Fibroblast of skin of scalp (primary cell): ENCODE measurements at places on chromosomes 11 and 22.

- peak; percentile 6 for DNase-seq
Measured at GRCh38 chr11:69892237-69892985, 73.2 kb upstream of the FGF3 start.

DNA sequence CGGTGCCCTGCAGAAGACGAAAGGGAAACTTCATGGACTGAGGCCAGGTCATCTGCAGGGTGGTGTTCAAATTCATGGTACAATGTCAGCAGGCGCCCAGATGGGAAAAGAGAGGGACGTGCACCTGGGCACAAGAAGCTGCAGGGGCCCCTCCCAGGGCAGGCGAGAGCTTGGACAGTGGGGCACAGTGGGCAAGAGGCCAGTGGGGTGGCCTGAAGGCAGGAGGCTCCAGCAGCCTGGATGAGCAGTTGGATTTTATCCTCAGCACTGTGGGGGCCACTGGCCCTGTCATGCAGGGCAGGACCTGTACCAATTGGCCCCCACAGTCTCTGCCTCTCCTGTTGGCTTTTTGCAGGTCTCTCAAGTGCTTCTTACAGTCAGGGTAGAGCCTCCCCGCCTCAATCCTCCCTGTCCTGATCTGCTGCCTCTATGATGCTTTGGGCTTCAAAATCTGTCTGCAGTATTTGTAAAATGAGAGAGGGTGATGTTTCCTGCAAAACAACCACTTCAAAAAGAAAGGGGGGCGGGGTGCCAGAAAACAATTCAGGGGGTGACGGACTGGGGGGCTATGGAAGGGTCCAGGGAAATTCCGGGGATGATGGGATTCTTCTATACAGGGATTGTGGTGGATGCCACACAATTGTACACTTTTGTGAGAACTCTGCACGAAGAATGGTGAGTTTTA is 1.7 kb upstream of the BID start:
- no peak for DNase-seq

DNA sequence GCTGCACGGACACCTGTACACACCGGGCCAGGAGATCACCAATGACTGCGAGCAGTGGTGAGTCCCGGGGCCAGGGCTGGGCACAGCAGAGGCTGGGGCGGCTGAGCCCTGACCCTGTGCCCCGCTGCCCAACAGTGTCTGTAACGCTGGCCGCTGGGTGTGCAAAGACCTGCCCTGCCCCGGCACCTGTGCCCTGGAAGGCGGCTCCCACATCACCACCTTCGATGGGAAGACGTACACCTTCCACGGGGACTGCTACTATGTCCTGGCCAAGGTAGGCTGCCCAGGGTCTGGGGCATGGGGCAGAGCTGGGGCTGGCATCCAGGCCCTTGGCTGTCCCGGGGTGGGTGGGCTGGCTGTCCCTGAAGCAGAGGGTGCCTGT is 7.7 kb downstream of the MUC2 start:
- no peak for DNase-seq

DNA sequence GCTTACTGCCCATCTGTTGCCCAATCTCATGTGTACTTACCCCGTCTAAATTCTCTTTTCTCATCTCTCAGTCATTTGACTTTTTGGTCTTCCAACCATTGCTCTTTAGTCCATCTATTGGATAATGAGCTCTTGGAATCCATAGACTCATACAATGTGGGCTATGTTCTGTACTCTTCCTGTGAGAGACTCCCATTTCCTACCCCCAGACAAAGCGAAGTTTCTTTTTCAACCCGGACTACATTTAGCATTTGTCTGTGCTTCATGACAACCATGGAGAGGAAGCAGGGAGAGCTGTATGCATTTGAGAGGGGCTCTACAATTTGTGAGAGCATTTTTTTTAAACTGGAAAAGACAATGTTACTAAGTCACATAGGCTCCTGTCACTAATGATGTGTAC is 4.0 kb upstream of the ARHGAP42 start:
- DNase-seq = no peak

GRCh38 chr11:68632802-68633201 is 51.5 kb upstream of the GAL start:
- DNase-seq = peak; percentile 44

- DNase-seq = no peak
Measured at GRCh38 chr11:7606496-7606895, 66.8 kb downstream of the CYB5R2 start.

- DNase-seq = no peak
Measured at GRCh38 chr11:28819741-28820140, 711.6 kb downstream of the METTL15 start.
